BJ (cell line): ENCODE measurements at places on chromosomes 11 and 22.

DNA sequence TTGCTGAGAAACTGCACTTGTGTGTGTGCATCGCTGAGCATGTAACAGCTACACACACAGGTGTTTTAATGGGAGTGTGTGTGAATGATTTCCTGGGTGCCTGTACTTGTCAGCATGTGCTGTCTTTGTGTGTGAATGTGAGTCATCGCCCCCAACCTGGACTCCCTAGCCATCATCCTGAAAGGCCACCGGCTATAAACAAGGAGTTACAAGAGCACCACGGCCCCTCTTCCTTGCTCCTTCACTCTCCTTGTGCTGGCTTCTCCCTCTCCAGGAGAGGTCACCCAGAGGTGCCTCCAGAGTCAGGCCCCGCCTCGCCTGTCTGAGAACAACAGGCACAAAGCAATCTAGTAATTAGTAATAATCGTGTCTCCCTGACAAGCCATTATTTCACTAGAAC, 419.2 kb downstream of the BUD13 start:
- DNase-seq: no peak

GRCh38 chr11:74094393-74094792, 76.4 kb downstream of the C2CD3 start:
- DNase-seq: no peak

DNA sequence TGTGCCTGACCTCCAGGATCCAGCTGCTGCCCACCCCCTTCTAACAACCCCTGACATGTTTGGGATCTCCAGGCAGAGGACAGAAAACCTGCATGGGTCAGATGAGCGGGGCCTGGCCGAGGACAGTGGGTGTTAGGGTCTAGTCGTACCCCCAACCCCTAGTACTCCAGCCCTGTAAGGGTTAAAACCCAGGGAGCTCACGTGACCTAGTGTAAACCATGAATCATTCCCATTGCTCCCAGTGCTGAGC, 89.1 kb upstream of the CRYBB3 start:
- no peak for DNase-seq

DNA sequence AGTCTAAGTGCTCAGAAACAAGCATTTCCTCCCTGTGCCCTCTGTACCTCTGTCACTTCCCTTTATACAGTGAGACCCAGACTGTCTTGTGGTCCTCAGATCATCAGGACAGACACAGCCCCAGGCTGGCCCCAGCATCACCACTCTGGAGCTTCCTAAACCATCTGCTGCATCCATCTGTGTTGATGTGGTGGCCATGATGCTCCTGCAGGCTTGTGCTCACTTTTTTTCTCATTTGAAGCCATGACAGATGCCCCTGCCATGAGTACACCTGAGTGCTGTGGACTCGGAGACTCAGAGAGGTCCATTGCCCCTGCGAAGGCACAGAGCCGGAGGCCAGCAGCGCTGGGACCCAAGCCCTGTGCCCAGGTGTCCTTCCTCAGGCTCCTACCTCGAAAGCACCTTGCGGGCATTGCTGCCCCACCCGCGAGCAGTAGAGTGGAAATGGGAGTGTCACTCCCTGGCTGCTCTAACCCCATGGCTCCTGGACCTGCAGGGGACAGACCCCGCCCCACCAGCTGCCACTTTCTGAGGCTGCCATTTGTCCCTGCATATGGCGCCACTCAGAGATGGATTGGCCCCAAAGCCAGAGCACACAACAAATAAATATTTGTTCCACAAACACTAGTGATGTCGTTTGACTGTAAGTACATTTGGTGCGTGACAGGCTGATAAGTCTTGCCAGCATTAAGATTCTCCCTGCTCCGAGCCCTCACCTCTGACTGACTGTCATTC, 593.5 kb downstream of the TBC1D22A start:
- DNase-seq: no peak

- DNase-seq: no peak
Measured at GRCh38 chr11:21470521-21470920, 722.4 kb upstream of the ANO5 start.

GRCh38 chr22:41226723-41227655, 13.7 kb downstream of the CHADL start:
- DNase-seq: no peak

GRCh38 chr11:86458294-86459001, 83.8 kb downstream of the CCDC81 start:
- DNase-seq: no peak

- no peak for DNase-seq
Measured at GRCh38 chr11:69160296-69161116, 4.8 kb downstream of the SMIM38 start.

DNA sequence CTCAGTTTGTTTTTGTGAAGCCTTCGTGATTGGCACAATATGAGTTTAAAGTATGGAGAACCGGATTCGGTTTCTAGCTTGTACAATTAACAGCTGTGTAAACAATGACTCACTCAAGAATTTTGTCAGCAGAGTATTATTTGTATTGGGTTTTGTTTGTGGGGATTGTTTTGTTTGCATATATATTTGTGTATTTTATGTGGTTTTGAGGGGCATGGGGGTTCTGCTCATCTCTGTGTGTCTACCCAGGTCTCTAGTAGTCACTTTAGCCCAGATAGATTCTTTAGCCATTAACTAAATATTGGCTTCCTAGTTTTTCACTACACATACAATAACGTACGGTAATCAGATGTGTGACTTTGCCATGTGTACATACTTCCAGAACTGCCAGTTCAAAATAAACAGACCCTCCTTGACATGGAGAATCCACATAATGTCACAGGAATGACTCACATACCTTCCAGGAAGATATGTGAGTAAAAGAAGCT, 7.5 kb upstream of the MS4A7 start:
- no peak for DNase-seq

GRCh38 chr11:44797886-44798606, 71.3 kb downstream of the TSPAN18 start:
- no peak for DNase-seq

GRCh38 chr11:74012074-74012809, 3.4 kb upstream of the UCP3 start:
- DNase-seq: no peak

GRCh38 chr11:31768749-31769640, 42.1 kb downstream of the PAX6 start:
- no peak for DNase-seq

DNA sequence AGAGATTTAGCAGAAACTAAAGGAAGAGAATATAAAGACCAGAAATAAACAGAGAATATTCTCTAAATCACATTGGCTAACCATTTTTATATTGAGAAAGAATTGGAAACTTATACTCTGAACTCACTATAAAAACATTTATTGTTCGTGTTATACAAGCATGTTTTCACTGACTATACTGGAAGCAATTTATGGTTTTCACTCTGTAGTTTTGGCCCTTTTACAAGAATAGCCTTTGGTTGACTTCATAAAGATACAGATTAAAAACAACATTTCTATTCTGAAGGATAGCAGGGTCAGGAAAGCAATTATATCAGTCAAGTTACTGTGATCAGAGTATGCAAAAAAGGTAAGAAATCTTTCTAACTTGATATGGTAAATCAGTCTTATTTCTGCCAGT, 965.7 kb upstream of the FAT3 start:
- no peak for DNase-seq

- no peak for DNase-seq
Measured at GRCh38 chr11:85934596-85935169, 79.5 kb downstream of the CCDC83 start.
